ENCODE measurements at places on chromosomes 2 and 18. TPM values are rescaled to one million over a fixed set of nuclear protein-coding genes. Genes with fewer than 3 reads are reported as not detected.

Gene DRC1
- not detected for total RNA-seq

DNA sequence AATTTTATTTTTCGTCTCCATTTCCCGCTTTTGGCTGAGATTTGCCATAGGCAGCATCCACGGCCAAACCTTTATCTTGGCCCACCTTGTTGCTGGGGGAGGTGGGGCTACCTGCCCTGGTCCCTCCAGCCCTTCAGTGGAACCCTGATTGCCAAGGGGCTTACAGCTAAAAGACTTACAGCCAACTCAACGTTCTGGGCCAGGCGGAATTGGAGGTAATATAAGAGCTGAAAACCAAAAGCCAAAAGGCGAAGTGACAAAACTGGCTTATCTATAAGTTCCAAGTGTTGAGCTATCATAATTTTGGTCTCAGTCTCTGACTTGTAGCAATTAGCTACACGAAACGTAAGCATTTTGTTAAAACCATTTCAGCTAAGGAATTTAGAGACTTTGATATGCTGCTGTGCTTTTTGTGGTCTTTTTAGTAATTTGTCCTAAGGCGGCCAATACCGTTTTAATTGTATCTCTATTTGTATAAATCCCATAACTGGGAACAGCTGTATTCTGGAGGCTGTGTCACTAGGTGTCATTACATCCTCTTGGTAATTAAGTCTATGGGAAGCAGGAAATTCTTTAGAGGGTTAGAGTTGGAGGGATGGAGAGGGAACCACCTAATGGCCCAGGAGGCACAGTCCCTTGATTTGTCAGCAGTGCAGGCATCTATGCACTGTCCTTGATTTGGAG lies 24.0 kb downstream of the PDCD1 start:
- DNase-seq, result no peak

DNA sequence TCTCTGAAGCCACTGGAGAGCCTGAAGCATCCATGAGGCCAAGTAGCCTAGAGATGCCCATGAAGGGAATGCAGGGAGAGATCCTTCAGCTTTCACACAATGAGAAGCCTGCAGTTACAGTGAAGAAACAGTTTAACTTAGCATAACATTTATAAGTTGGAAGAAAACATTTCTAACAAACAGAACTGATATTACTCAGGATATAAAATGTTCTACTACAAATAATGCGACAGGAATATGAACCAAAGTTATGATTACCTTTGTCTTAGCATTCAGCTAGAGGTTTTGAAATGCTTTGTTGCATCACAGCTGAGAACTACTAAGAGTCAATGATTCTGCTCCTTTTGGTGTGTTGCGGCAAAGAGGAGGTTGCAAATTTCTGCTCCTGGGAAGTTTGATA lies 6.9 kb upstream of the KYNU start:
- DNase-seq, result no peak

Gene UGT1A10
- not detected for total RNA-seq

DNA sequence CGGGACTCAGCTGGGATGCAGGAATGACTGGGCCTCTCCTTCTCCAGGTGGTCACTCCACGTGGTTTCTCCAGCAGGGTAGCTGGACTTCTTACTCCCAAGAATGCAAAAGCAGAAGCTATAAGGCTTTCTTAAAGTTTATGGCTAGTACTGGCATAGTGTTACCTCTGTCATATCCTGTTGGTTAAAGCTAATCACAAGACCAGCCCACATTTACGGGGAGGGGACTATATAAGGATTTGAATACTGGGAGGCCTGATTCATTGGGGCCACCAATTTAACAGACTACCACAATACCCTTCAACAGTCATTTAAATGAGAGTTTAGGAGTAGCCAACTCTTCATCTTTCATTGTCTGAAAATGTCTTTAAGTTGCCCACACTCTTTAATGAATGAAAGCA lies 94.4 kb upstream of the TSPYL6 start:
- no peak for DNase-seq

Gene IL36A
- total RNA-seq, result not detected

- peak; percentile 86 for DNase-seq
These were observed 228.3 kb downstream of the SRBD1 start for GRCh38 chr2:45382744-45383143.

Gene C2orf81
- total RNA-seq, result 0.63 TPM

Gene FBLN7
- total RNA-seq, result 4.4 TPM

Gene ABCB11
- not detected for total RNA-seq

Gene INHA
- total RNA-seq, result not detected

GRCh38 chr18:50312296-50313030 lies 25.0 kb upstream of the CXXC1 start:
- DNase-seq, result no peak

Gene KIAA2012
- total RNA-seq, result not detected

GRCh38 chr18:79372461-79372860 lies 23.3 kb upstream of the NFATC1 start:
- no peak for DNase-seq

DNA sequence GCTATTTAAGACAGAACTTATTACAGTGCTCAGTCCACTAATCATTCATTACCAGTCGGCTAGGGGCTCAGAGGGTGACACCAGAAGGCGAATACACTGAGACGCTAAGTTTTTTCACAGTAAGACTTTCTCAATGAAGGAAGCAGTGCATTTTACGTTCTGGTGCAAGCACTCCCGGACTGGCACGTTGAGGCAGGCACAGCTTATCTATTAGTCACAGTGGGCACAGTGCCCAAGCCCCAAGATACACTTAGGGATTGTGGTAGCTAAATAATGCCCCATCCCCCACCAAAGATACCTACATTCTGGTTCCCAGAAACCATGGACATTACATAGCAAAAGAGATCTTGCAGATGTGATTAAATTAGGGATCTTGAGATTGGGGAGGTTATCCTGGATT lies 32.6 kb upstream of the BCL11A start:
- DNase-seq, result no peak

DNA sequence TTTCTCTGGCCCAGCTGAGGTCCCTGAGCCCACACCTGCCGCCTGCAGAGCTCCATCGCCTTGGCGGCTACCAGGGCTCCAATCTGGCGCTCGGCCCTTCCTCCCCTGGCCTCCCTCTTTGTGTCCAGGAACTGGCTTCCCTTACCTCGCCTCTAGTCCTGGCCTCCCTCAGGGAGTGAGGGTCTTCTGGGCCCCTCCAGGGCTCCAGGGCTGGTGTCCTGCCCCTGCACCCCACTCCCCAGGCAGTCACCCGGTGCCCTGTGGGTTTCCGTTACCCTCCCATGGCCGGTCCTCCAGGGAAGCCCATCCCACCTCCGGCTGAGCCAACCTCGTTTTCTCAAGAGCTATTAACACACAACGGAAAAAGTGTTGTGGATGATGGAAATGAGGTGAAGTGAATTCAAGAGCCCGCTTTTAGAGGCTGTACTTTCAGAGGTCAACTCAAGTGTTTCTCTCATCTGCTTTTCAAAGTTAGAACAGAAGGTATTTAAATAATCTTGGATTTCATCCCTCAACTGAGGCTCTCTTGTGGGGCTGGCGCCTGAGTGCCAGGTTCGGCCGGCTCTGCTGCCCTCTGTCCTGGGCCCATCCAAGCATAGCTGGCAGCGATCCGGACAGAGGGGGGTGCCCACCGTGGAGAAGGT lies 131.9 kb downstream of the ASB1 start:
- no peak for DNase-seq

Gene EML6
- 0.34 TPM for total RNA-seq

Gene CD8B
- total RNA-seq, result not detected

- peak; percentile 37 for DNase-seq
These were observed 152.5 kb upstream of the APCDD1 start for GRCh38 chr18:10301831-10302483.

GRCh38 chr2:2405780-2406179 lies 74.7 kb upstream of the MYT1L start:
- no peak for DNase-seq

DNA sequence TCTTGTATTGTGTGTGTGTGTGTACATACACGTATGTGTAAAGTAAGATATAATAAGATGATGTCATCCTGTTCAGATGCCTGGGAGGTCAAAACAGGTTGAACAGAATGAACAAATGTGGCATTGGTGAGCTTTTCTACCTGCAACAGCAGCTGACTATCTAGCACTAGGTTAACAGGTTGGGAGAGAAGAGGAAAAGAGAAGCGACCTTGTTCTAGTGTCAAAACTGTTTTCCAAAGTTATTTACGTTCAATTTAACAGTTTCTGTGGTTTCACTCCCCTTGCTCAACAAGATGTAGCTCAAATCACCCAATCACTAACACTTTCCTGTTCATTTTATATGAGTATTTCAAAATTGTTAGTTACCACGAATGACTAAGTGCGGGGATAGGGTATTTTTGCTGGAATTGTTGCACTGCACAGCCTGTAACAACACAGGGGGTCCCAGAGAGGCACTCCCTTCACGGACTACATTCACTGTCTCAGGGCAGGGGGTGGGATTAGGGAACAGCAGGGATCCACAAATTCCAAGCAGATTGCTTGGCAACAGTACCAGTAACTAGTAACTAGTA lies 67.5 kb upstream of the DTNB start:
- peak; percentile 66 for DNase-seq

DNA sequence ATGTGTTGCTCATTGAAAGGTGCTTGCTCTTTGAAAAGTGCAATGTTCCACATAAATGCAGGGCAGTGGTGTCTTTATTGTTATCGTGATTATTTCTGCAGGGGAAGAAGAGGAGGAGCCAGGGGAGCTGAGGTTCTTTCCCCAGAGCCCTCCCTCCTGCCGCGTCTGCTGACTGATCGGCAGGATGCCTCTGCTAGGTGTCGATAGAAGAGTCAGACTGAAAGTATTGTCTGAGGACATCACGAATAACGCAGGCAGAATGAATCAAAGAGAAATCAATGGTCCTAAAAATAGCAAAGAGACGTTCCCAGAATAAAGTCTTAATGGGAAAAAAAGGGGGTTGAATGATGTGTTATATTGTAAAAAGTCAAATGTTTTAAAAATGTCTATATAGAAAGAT lies 47.4 kb upstream of the SIX3 start:
- no peak for DNase-seq

DNA sequence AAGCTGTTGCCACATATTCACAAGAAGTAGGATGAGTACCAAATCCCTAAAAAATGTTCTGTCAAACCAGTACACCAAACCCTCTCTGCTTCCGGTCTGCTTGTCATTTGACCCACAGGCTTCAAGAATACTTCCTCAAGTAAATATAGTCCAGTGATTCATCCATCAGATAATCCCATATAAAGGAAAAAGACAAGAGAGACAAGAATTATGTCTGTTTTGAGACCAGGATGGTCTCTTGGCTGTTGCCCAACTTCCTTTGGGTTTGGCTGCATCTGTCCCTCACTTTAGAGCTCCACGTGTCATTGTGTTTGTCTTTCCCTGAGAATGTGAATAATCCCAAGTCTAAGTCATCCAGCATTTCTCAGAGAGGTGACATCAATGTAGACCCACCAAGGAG lies 91.5 kb upstream of the NRP2 start:
- DNase-seq, result peak; percentile 94

Gene ERMN
- total RNA-seq, result 0.06 TPM

DNA sequence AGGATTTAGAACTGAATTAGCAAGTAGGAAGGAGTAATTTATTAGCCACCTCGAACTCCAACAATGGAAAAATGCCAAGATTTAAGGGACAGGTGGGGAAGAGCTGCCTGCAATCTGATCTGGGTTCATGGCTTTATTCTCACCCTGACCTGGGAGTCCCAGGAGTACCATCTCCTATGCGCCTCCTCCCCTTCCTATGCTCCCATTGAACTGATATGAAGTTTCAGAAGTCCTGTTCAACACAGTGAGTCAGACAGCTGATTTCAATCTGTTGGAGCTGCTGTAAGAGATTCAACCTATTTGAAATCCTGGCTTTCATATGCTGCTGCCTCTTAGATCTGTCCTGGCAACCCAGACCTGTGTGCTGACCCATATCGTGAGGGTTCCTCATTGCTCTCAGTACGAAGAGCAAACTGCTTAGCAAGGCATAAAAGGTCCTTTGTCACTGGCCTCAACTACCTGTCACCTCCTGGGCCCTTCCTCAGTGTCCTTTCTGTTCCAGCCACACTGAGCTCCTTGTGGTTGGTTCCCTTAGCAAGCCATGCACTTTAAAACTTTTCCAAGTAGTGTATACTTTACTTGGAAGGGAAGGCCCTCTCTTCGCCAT lies 15.9 kb upstream of the CD28 start:
- peak; percentile 52 for DNase-seq

DNA sequence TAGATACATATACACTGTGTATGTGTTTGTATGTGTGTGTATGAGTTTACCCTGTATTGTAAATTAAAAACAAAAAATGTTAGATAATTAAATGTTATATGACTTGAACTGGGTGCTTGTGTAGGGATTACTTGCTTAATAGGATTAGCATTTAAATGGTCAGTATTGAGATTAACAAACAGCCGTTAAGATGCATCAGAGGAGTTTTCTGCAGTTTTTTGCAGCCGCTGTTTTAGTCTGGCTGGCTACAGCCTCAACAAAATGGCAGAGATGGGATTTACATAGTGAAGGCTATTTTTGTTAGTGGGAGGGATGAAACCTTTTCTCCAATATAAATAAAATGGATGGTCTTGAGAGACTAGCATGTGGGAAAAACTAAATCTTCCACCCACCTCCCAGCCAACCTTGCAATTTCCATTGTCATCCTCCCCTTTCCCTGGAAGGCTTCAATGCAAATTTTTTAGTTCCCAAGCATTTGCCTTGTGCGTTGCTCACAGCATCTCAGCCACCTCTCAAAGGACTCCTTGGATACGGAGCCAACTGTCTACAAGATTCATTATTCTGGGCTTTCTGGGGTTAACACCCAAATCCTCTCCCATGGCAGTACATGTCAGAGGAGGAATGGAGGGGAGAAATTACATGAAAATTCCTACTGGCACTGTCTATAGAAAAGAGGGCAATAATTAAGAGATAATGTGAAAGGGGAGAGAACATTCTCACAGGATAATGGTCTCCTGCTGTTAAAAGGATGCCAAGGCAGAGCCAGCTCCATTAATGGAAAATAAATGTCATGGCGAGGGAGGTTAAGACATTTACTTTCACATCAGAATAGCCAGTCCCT lies 351.9 kb downstream of the CDH2 start:
- DNase-seq, result no peak

GRCh38 chr2:101360232-101360631 lies 27.1 kb downstream of the CREG2 start:
- DNase-seq, result peak; percentile 63

Gene TDRD15
- not detected for total RNA-seq

Gene AQP12A
- total RNA-seq, result not detected

- DNase-seq, result no peak
These were observed 165.0 kb downstream of the ANKRD44 start for GRCh38 chr2:197145471-197146056.

Gene RGPD5
- total RNA-seq, result 11.1 TPM

- peak; percentile 71 for DNase-seq
These were observed 147.0 kb upstream of the KLHL14 start for GRCh38 chr18:32919799-32920198.

All from LHCN-M2 (cell line).